T-helper 9 cell (primary cell): ENCODE measurements at places on chromosomes 5 and 9.

- no peak for DNase-seq
Observed at GRCh38 chr9:89639367-89639795, 34.6 kb downstream of the GADD45G start.

DNA sequence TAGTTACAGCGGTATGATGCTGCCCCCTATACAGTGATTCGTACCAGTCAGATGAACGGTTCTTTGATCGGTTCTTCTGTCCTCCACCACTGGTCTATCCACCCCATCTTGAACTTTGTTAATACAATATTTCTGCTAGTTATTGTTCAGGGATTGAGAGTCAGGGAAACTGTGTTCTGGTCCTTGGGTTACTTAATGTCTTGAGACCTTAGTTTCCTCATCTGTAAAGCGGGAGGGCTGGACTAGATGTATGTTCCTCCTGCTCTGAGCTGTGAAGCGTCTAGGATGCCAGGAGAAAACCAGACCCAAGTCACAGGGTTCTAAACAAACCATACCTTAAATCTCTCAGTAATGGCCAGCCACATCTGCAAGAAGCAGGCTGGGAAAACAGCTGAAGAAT is 1.4 kb upstream of the PIP5K1B start:
- no peak for DNase-seq

DNA sequence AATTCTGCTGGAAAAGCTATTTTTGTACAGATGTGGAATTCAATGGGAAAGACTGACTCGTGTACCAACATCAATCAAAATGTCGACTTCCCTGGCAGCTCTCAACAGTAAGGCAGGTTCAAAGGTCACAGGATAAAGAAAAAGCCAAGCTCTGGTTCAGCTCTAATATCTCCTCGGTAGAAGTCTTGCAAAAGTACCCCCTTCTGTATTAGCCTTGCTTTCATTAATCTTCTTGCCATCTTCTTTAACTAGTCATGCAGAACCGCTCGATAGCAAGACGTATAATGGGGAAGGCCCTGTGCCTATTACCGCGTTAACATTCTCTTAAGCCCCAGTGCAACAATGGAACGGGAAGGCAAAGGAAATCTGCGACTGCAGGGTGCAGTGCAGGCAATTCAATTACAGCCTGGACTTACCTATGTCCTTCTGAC is 201.2 kb downstream of the GAPVD1 start:
- no peak for DNase-seq

- no peak for DNase-seq
Observed at GRCh38 chr9:259405-260404, 45.0 kb downstream of the DOCK8 start.

GRCh38 chr5:95029569-95030366 is 255.1 kb downstream of the MCTP1 start:
- no peak for DNase-seq

DNA sequence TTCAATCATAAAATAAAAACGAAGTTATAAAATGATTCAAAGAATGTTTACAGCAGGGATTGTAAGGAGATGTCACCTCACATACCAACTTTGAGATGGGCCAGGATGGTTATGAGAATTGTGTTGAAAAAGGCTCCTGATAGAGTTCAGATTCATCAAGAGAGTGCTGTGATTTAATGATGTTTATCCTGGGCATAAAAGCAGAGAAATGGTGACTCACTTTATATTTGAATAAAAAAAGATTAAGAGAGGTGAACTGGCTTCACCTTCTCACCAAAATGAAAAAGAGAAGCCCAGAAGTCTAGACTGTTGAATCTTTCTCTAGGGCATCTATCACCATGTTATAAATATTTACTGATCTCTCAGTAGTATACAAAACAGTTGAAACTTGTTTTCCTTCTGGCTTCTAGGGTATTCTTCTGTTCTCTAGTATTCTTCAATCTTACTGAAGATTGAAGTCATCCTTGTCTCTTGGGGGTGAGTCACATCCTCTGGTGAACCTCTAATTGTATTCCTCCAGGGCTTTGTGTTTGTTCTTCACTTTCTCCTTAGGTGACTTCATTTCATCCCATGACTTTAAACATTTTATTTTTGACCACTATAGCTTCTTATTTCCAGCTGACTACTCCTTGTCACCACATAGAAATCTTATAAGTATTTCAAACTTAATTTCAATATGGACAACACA is 1237.3 kb upstream of the C9orf72 start:
- DNase-seq = no peak

DNA sequence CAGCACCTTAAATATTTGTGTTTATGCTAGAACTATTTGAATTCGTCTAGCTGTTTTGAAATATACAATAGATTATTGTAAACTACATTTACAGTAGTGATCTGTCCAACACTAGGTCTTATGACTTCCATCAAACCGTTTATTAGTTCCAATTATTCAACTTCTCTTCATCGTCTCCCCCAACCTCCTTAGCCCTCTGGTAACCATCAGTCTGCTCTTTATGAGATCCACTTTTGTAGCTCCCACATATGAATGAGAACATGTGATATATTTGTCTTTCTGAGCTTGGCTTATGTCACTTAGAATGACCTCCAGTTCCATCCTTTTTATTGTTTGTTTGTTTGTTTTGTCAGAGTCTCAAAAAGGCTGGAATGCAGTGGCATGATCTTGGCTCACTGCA is 11.8 kb downstream of the DMXL1 start:
- DNase-seq = no peak

DNA sequence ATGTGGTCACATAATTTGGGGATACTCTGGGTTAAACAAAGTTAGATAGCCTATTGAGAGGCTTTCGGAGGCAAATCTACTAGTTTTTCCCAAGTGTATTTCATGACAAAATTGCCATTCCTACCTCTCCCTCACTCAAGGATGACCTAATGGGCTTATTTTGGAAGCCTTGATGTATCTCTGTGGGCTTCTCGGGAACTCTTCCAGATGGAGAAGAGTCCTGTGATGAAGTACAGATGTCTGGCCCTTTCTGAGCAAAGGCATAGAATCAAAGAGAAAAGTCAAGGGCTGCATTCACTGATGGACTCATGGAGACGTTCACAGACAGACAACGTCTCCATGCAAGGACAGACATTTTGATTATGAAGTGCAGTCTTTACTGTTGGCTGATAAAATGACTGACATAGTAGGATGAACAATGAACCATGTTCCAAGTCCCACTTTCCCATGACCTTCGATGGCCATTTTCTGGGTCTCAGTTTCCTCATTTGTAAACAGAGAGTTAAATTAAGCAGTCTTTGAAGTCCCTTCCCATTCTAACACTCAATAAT is 347.2 kb upstream of the CD180 start:
- DNase-seq = no peak

DNA sequence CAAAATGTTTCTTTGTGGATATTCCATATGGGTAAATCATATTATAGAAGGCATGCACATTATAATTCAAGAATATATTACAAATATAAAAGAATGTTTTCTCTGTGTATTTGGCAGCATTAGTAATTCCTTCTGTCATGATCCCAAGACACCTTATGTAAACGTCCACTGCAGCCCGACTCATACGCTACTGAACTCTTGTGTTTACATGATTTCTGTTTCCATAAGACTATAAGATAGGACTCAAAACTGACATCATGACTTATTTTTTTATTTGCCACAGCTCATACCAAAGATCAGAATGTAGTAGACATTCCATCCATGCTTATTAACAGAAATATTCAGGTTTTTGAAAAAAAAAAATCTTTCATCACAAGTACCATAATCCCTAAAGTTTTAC is 234.1 kb downstream of the AP3B1 start:
- DNase-seq = no peak

GRCh38 chr5:56346741-56347535 is 113.8 kb upstream of the ANKRD55 start:
- DNase-seq = no peak

GRCh38 chr5:107502676-107503060 is 168.1 kb downstream of the EFNA5 start:
- no peak for DNase-seq

- DNase-seq = no peak
Observed at GRCh38 chr5:98804066-98804465, 30.6 kb downstream of the RGMB start.

DNA sequence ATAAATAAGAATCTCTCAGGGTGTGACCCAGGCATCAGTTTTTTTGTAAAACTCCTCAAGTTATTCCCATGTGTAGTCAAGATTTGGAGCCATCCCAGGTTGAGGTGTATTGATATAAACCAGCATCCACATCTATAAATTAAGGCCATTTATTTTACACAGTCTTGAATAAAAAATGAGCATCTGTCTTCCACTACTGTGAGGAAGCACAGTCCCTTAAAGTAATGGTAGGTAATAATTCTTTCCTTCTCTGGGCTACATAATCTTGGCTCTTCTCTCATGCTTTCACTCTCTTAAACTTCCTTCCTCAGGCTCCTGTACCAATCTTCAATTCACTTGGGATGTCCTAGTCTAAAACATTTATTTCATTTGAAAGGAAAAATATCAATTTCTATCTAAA is 110.3 kb downstream of the PDE4D start:
- DNase-seq = no peak
